ENCODE measurements at places on chromosomes 7 and 10.
A peak's percentile ranks its signal among the peaks of the same experiment; 100 is the strongest.

GRCh38 chr7:93799750-93800357, 90.7 kb downstream of the TFPI2 start:
- peak; percentile 0 for DNase-seq

- no peak for DNase-seq
Observed at GRCh38 chr7:114021135-114021534, 102.3 kb upstream of the PPP1R3A start.

- DNase-seq = no peak
Observed at GRCh38 chr7:128052404-128052803, 21.2 kb upstream of the LRRC4 start.

DNA sequence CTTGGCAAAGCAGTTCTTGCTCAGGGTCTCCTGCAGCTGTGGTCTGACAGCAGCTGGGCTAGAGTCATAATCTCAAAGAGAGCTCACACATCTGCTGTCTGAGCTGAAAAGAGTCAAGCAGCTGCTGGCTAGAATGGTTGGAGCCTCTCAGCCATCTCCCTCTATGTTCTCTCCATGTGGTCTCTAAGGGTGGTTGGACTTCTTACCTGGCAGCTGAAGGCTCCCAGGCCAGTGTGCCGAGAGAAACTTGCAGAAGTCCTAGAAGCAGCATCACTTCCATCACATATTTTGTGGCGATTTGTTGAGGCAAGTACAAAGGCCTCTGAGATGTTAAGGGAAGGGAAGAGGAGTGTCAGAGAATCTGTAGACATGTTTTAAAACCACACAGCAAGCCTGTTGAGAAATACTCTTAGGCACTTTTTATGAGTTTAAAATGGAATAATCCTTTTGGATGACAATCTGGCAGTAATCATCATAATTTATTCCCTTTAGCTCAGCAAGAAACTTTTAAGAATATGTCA, 93.2 kb downstream of the REEP3 start:
- DNase-seq = no peak

- DNase-seq = no peak
Observed at GRCh38 chr10:18449611-18450026, 201.8 kb downstream of the NSUN6 start.

- no peak for DNase-seq
Observed at GRCh38 chr10:4188406-4188805, 403.4 kb upstream of the KLF6 start.

GRCh38 chr7:41994036-41994745, 242.8 kb downstream of the GLI3 start:
- DNase-seq = no peak

DNA sequence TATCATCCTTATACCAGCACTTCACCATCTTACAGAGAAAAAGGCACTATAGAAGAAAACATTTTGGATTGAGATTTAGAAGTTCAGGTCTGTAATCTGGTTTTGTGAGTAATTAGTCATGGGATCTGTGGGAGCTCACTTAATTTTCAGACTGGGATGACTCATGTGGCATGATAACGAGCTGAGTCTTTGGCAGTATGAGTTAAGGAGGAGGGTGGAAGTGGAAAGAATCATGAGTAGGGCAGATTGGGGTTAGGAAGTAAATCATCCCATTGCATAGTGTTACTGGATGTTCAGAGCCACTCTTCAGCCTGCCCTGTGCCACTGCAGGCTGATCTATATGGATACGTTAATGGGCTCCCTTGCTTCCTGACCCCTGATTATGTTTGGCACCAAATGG, 64.9 kb downstream of the ZNF92 start:
- no peak for DNase-seq
